Keratinocyte (primary cell): ENCODE measurements at places on chromosomes 5 and 9. TPM values are rescaled to one million over a fixed set of nuclear protein-coding genes. Genes with fewer than 3 reads are reported as not detected.

The LRRC14B gene
- polyA plus RNA-seq: not detected in 3 replicates

The IGIP gene
- 0.69 to 1.5 TPM (median 1.3 TPM) in 3 replicates for polyA plus RNA-seq

The PCDHGB1 gene
- 0.08 to 0.15 TPM (median 0.09 TPM) in 3 replicates for polyA plus RNA-seq

The FAXDC2 gene
- polyA plus RNA-seq: 4.6 to 11.0 TPM (median 7.1 TPM) in 3 replicates

The SLC25A2 gene
- polyA plus RNA-seq: not detected in 3 replicates

The TTC39B gene
- 6.3 to 9.7 TPM (median 7.0 TPM) in 3 replicates for polyA plus RNA-seq

The TLX3 gene
- not detected in 3 replicates for polyA plus RNA-seq

The TMEM252 gene
- polyA plus RNA-seq: not detected in 3 replicates

The EGFL7 gene
- 4.2 to 10.5 TPM (median 6.2 TPM) in 3 replicates for polyA plus RNA-seq

The CDO1 gene
- not detected in 3 replicates for polyA plus RNA-seq

The FGFR4 gene
- polyA plus RNA-seq: 0.62 to 2.2 TPM (median 0.79 TPM) in 3 replicates

The APBA1 gene
- polyA plus RNA-seq: 0.66 to 0.89 TPM (median 0.89 TPM) in 3 replicates

DNA sequence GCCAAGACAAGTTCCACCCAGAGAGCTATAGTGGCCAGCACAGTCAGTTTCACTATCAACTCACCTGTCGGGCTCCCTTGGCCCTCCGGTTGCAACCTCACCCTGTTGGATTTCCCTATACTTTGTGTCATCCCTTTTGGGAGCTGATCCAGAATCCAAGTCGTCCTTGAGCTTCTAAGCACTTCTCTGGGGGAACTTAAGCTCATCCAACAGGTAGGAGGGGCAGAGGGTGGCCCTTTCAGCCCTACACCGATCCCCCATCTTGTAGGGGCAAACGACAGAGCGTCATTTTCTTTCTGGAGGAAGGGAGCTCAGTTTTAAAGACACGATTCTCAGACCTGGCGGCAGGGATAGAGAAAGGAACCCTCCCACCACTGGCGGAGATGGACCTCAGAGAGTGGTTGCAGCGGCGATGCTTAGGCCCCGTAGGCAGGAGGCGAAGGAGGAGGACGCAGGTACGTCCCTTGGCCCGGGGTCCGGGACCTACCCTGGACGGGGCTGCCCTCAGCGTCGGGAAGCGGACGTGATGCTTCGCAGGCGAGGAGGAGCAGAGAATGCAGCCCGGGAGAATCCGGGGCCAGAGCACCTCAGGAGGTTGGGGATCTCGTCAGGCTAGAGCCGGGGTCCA lies 519 bp downstream of the ZER1 start:
- no peak for DNase-seq

- DNase-seq: no peak
Measured at GRCh38 chr9:78835928-78836450, 539.1 kb downstream of the PSAT1 start.

DNA sequence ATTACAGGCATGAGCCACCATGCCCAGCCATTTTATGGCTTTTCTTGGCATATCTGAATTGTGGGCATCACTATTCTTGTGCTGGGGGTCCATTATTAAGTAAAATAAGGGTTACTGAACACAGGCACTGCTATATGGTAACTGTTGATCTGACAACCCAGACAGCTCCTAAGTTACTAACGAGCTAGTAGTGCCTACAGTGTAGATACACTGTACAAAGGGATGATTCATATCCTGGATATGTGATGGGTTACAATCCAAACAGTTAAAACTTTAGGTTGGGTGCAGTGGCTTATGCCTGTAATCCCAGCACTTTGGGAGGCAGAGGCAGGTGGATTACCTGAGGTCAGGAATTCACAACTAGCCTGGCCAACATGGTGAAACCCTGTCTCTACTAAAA lies 4.3 kb downstream of the CD14 start:
- DNase-seq: no peak

DNA sequence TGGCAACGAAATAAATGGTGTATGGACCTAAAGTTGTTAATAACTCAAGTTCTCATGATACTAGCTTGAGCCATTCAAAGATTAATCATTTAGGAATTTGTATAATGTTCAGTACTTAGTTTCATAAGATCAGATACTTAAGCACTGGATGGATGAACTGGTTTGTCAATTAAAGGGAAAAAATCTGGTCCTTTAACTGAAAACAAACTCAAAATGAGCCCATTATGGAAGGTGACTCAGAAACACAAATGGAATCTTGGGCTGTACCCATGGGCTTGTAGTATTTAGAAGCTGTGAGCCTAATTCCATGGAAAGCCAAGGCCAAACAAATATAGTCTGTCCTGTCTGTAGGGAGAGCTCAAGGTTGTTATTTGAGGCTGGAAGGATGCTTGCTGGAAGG lies 27.6 kb upstream of the ADRB2 start:
- DNase-seq: no peak

- no peak for DNase-seq
Measured at GRCh38 chr9:128073253-128073886, 5.3 kb downstream of the SLC25A25 start.

DNA sequence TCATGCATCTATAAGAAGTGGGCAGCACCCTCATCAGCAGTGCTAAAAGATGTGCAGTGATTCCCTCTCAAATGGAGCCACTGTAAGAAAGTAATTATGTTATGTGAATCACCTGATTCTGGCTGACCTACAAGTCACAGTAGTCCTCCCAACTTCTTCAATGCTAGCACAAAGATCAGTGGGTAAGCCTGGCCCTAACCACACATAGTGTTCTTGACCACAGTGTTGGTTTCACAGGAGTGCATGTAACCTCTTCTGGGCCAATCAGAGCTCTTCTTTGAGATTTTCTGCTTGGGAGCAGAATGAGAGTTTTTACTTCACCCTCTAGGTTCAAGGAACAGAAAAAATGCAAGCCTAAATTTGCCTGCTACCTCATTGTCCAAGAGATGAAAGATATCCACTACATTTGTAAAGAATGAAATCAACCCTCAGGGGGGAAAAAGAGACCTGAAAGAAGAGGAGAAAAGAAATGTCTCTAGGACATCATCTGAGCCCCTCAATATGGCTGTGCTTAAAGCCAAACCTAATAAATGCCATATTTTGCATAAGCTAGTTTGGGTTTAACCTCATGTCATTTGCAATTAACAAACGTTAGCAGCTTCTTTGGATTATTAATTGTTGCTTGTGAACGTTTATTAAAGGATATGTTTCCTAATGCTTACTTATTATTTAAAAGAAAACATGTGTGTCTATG lies 65.3 kb upstream of the ADRB2 start:
- no peak for DNase-seq

- DNase-seq: no peak
Measured at GRCh38 chr9:121781701-121782464, 130.4 kb downstream of the DAB2IP start.

GRCh38 chr5:158175934-158176481 lies 317.1 kb upstream of the CLINT1 start:
- DNase-seq: no peak

DNA sequence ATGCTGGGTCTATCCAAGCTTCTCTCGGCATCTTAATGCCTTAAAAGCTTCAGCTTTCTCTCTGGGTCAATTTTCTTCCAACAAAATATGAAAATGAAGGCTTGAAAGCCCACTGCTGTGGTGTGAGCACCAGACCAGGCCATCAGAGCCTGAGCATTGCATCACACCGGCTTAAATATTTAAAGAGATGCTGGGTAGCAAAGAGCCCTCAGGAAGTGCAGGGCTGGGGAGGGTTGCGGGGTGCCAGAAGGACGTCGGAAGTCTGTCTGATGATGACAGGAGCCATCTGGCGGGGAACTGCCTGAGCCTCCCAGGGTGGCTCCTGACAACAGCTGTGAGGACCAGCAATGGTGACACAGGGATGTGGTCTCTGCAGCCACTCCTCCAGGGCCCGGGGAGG lies 185.5 kb downstream of the OLFM1 start:
- DNase-seq: no peak

DNA sequence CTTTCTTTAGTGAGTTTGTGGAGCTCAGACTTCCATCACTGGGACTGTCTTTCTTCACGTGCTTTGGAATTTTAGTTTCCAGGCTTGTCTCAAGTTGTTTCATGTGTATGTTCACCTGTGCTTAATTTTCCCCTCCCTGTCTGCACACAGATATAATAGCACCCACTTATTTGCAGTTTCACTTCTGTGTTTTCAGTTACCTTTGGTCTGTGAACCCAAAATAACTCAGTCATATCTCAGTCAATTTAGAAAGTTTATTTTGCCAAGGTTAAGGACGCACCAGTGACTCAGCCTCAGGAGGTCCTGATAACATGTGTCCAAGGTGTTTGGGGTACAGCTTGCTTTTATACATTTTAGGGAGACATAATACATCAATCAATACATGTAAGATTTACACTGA lies 330.4 kb downstream of the ICE1 start:
- no peak for DNase-seq

GRCh38 chr5:109034306-109034705 lies 286.6 kb downstream of the FER start:
- no peak for DNase-seq

GRCh38 chr9:98481676-98482075 lies 226.2 kb upstream of the TBC1D2 start:
- no peak for DNase-seq

DNA sequence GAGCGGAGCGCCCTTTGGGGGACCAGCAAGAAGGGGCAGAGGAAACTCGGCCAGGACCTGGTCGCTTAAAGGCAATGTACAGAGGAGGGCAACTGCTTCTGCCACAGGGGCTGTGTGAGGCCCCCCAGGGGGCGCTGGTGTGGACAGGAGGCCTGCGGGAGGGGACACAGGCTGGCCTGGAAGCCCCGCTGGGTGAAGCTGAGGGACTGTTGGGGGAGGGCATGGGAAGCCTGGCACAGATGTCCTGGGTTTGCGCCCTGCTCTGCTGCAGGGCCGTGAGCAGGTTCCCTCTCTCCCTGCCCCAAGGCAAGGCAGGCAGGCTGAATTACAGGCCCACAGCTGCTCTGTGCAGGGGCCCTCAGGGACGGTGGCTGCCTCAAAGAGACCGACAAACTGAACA lies 5.4 kb downstream of the MED22 start:
- DNase-seq: no peak

- no peak for DNase-seq
Measured at GRCh38 chr5:140311011-140311467, 8.1 kb upstream of the PFDN1 start.

DNA sequence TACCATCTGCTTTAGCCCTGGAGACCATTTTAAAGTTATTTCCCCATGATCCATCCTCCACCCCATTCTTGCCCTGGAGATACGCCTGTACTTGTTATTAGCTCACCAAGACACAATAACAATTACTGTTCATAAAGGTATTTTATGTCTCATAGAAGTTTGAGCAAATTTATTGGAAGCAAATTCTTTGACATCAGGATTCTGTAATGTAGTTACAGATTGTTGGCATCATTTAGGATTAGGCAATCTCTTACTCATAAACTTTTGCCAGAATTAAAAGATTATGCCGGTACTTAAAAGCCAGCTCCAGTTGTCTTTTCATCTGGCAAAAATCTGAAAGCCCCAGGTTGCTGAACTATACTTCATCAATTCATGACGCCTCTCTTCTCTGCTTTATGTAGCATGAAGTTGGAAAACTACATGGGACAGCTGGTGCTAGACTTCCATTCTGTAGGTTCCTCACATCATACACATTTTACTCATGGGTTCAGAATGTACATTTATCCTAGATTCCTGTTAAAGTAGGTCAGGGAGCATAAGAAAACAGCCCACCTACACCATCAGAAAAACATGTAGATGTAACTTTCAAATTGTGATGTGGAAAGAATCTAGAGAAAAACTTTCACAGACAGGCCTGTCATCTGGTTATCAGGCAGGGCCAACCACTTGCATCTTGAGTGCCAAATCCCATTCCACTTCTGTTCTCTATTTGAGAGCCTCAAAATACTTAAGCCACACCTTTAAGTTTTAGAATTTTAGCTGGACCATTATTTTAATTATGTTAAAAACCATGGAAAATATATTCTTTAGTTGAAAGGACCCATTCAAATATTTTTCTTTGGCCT lies 14.0 kb downstream of the ATP10B start:
- peak; percentile 40 for DNase-seq

GRCh38 chr5:83720836-83721537 lies at the start of gene HAPLN1:
HAPLN1 (minus strand) TSS chr5:83720855; CDS start chr5:83673523, 47,332 bp downstream.
- no peak for DNase-seq

- DNase-seq: no peak
Measured at GRCh38 chr5:171951218-171951617, 55.2 kb downstream of the FBXW11 start.
